ENCODE measurements at places on chromosomes 6 and 20. TPM values are rescaled to one million over a fixed set of nuclear protein-coding genes. Genes with fewer than 3 reads are reported as not detected.

PRICKLE4 gene
- not detected for total RNA-seq

NSFL1C gene
- 30.4 TPM for total RNA-seq

ABCF1 gene
- 31.1 TPM for total RNA-seq

SLC16A10 gene
- under 0.01 TPM for total RNA-seq

B3GALT4 gene
- total RNA-seq: 4.4 TPM

SLC44A4 gene
- total RNA-seq: not detected

SOBP gene
- 1.8 TPM for total RNA-seq

CDH26 gene
- not detected for total RNA-seq

SNRPB gene
- total RNA-seq: 670 TPM

SLC26A8 gene
- not detected for total RNA-seq

SYNGAP1 gene
- 4.8 TPM for total RNA-seq

HEY2 gene
- total RNA-seq: not detected

Data from bronchus fibroblast of lung (primary cell).